ENCODE measurements at places on chromosomes 13 and 19.

- DNase-seq, result no peak
Measured at GRCh38 chr19:8900421-8900820, 68.2 kb downstream of the MBD3L1 start.

DNA sequence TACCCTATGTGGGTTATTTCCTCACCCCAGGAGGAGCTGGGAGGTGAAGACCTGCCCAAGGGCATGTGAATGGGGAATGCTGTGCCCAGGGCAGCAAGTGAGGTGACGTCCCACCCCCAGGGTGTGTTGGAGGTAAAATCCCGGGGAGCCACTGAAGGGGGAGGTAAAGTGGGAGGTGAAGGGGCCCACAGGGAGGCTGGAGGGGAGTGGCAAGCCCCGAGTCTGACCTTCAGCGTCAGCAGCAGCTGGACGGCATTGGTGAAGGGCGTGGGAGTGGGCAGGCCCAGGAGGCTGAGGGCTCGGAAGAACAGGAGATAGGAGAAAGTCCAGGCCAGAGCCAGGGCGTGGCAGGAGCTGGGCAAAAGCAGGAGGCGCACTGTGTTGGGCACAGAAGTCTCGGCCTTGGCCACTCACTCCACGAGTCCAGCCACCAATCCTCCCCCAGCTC, 2.4 kb downstream of the MBOAT7 start:
- DNase-seq, result no peak

- DNase-seq, result no peak
Measured at GRCh38 chr13:93466502-93467036, 240.0 kb downstream of the GPC6 start.

- DNase-seq, result no peak
Measured at GRCh38 chr19:46218160-46218559, 11.4 kb upstream of the IGFL1 start.

- DNase-seq, result no peak
Measured at GRCh38 chr13:102852556-102852955, 6.7 kb downstream of the ERCC5 start.

DNA sequence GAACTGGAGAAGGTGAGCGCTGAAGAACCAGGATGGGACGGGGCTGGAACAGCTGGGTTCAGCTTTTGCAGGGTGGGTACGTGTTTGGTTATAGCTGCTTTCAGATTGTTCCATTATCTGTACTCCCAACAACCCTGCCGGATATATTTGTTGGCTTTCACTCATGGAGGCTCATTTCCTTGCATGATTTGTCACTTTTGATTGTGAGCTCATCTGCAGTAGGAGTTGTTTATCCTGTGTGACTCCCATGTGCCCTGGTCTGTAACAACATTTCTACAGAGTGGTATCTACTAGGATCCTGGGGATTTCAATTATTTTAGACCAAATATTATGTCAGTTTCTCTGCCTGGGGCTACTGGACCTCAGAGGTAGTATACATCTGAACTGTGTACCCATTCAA, 5.4 kb downstream of the ARL11 start:
- no peak for DNase-seq

- DNase-seq, result no peak
Measured at GRCh38 chr13:50679321-50679720, 164.2 kb downstream of the DLEU7 start.

DNA sequence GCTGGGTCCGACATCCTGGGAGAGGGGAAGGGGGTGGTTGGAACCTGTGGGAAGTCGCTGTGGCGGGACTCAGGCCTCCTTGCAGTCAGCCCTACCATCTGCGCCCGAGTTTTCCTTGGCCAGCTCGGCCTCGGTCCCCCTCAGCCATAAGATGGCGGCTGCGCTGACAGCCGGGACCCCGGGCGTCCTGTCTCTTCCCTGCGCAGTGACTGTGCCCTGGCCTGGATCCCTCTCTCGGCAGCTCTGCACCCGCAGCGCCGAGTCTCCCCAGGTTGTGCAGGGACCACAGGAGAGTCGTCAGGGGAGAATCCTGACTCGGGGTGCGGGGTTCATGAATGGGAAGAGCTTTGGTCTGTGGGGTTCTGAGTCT, 345 bp downstream of the ZNF257 start:
- no peak for DNase-seq

GRCh38 chr13:82803341-82803740, 1078.9 kb downstream of the SLITRK1 start:
- DNase-seq, result no peak

GRCh38 chr19:11203194-11204075, 6.1 kb upstream of the KANK2 start:
- DNase-seq, result no peak

- DNase-seq, result no peak
Measured at GRCh38 chr13:79723519-79724024, 242.6 kb downstream of the NDFIP2 start.

Data from SW 1271 (cell line).